PC-3 (cell line): ENCODE measurements at places on chromosomes 3 and 15. TPM values are rescaled to one million over a fixed set of nuclear protein-coding genes. Genes with fewer than 3 reads are reported as not detected.
A peak's percentile ranks its signal among the peaks of the same experiment; 100 is the strongest.

Gene MKRN3
- 0.18 and 1.8 TPM in 2 replicates for total RNA-seq

Gene RBMS3
- 5.4 and 13.5 TPM in 2 replicates for total RNA-seq

GRCh38 chr3:46659285-46659684 is 34.2 kb downstream of the ALS2CL start:
- DNase-seq = peak; percentile 34

DNA sequence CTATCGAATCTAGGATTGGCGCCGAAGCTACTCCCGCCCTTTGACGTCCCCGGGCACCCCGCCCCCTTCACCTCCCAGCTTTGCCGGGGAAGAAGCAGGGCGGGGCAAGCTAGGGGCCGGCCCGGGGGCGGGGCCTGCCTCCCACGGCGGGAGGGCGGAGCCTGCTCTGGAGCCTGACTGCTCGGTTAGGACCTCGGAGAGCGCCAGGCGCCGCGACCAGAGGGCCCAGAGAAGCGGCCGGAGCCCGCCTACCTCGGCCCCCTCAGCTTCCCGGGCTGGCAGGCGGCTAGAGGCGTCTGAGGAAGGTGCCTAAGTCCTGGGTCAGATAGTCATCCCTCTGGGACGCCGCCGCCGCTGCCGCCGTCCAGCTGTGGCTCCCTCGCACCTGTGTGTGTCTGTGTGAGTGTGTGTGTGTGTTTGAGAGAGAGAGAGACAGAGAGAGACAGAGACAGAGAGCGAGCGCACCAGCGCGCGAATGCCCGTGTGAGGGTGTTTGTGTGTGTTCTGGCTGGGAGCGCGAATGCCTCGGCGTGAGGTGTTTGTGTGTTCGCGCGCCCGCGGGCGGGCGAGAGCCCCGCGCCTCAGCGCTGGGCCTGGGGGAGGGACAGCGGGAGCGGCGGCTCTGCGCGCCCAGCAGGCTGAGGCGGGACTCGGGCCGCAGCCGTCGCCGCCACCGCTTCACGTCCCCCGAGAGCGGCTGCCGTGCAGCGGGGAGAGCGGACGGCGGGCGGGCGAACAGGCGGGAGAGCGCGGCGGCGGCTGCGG is at the start of gene STXBP5L:
STXBP5L (plus strand) TSS at position 176 of the 765 bp plus-strand sequence. CDS start 1,374 bp downstream, outside the sequence.
- DNase-seq = peak; percentile 82
